Trophoblast cell (in vitro differentiated cells and primary cell): ENCODE measurements at places on chromosomes 1 and 21.

- DNase-seq = peak; percentile 59
Measured at GRCh38 chr1:9080705-9081291, 11.4 kb upstream of the SLC2A5 start.

- peak; percentile 81 for DNase-seq
Measured at GRCh38 chr21:42218836-42219605, at the start of gene ABCG1. Gene ABCG1 (plus strand): TSS chr21:42219140. CDS start chr21:42219263, 123 bp downstream.

GRCh38 chr21:25649146-25649545 lies 10.1 kb downstream of the JAM2 start:
- DNase-seq = no peak

DNA sequence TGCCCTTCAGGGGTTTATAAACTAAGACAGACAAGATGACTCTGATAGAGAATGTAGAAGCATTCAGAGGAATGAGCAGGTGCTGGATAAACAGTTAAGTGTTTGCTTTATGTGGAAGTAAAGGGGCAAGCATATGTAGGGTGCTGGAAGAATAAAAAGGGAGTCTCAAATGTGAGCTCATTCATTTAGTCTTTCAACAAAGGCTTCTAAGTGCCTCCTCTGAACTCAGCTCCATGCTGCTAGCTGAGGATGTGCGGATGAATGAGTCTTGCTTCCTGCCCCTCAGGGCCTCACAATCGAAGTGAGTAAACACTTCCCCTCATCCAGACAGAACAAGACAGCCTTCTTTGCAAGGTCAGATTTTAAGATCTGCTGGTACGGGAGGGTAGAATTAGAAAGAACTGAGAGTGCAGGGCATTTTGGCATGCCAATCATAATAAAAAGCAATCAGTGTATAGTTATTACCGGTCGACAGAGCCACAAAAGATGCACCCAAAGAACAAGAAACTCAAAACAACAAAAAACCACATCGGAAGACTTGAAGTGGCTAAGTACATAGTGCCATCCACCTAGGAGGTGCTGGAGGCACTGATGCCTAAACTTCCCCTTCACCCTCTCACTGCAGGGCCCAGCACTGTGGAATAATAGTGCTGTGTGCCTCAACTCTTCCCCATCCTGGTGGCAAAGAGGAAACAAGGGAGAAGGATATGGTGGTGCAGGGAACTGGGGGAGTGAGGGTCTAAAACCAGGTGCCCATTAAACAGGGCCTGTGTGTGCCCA lies 69.8 kb downstream of the TNR start:
- no peak for DNase-seq
